ENCODE measurements at places on chromosomes 6 and 20. TPM values are rescaled to one million over a fixed set of nuclear protein-coding genes. Genes with fewer than 3 reads are reported as not detected.

Gene HLA-DRB5
- total RNA-seq = 118 TPM

Gene EFCAB8
- total RNA-seq = 0.39 TPM

- no peak for DNase-seq
Observed at GRCh38 chr20:22825546-22825945, 209.6 kb upstream of the SSTR4 start.

GRCh38 chr6:66307490-66307889, 600.5 kb upstream of the EYS start:
- DNase-seq = no peak

DNA sequence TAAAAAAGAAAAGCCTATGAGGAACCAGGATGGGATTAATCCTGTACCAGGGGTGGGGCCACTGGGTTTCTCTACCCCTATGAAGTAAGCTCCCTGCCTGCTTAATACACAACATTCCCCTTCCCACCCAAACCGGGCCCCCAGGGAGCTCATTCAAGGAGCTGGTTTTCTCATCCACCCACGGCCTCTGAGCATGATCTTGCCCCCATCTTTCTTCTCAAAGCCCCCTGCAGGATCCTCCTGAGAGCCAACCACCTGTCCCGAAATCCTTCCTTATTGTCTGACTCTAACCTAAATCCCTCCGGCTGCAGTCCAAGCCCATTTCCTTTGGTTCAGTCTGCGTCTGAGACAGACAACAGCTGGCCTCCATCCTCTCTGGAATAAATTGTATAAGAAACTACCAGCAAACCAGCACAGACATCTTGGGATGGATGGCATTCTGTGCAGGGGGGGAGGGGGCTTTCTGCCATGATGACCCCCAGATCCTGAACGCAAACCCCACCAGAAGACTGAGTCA, 21.0 kb downstream of the KCNK5 start:
- no peak for DNase-seq

Gene C20orf144
- total RNA-seq = not detected
